ENCODE measurements at places on chromosomes 5 and 9.

DNA sequence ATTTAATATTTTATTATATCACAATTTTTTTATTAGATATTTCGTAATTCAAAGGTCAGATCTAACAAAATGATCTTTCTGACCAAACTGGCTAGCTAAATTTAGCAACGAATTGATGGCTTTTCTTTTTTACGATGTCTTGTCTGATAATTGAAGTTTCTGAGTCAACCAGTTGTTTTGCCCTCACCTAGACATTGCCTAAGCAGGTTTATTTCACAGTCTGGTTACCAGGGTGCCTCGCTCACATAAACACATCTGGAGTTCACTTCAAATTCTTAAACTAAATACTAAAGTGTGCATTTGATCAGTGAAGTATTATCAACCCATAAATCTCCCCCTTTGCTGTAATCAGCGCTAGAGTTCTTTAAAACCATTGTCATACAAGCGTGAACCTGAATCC lies 448.3 kb downstream of the TLE4 start:
- no peaks in the 10 kb centered on the region for H3K36me3 ChIP-seq
- H3K4me3 ChIP-seq, result no peak overlapping the region
- no peak for DNase-seq
- H3K27me3 ChIP-seq, result no peaks in the 10 kb centered on the region
- no peaks in the 10 kb centered on the region for H3K4me1 ChIP-seq

- H3K27me3 ChIP-seq, result peaks cover 30% of the 10 kb centered on the region
Observed at GRCh38 chr9:23825700-23826099, 340 bp downstream of the ELAVL2 start.

- H3K4me1 ChIP-seq, result peaks cover 4% of the 10 kb centered on the region
- no peaks in the 10 kb centered on the region for H3K27me3 ChIP-seq
- H3K36me3 ChIP-seq, result peaks cover 5% of the 10 kb centered on the region
- DNase-seq, result no peak
- no peak overlapping the region for H3K27ac ChIP-seq
Observed at GRCh38 chr5:78547731-78548615, 100.6 kb downstream of the LHFPL2 start.

GRCh38 chr9:122060481-122060880 lies 32.6 kb downstream of the TTLL11 start:
- no peak for DNase-seq
- no peak overlapping the region for H3K27ac ChIP-seq

All from keratinocyte (primary cell).